ENCODE measurements at places on chromosomes 12 and 14.

- DNase-seq = no peak
These were observed 53.7 kb upstream of the DYRK2 start for GRCh38 chr12:67594888-67595287.

- no peak for DNase-seq
These were observed 270.5 kb downstream of the C12orf75 start for GRCh38 chr12:105600911-105601545.

DNA sequence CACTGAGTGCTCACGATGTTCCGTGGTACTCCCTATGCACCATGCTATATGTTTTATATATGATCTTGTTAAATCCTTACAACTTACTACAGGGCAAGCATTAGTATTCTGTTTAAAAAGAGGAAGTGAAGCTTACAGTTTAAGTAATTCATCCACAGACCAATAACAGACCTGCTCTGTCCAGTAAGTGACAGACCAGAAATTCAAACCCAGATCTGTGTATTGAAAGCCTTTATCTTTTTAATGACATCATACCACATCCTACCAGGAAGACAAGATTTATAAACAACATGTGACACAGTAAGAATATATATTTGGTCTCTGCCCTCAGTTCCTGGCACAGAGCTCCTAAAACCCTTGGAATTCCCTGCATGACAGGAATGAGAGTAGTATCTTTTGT is 206.5 kb downstream of the STXBP6 start:
- no peak for DNase-seq

- no peak for DNase-seq
These were observed 364.9 kb downstream of the NRXN3 start for GRCh38 chr14:78535041-78535440.
